NCI-H510A (cell line): ENCODE measurements at places on chromosomes 1 and 21.

DNA sequence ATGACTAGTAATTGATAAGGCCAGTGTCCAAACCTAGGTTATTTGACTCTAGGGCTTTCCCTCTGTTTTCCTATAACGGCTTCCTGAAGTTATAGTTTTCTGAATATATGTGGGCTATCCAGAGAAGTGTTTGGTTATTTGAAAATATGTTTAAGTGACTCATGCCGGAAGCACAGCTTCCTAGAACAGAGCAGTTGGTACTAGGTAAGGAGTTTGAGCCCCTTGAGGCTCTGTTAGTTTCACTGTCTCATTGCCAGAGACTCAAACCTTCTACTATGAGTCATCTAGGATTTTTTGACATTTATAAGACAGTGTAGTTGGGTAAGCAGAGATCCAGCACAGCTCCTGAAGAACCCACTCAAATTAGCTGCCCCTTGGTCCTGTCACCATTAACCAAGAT is 27.1 kb upstream of the LEPR start:
- no peak for DNase-seq

- DNase-seq = no peak
Observed at GRCh38 chr1:237961754-237962153, 71.0 kb upstream of the ZP4 start.

GRCh38 chr21:46414965-46415275 is 43.8 kb upstream of the DIP2A start:
- DNase-seq = no peak

DNA sequence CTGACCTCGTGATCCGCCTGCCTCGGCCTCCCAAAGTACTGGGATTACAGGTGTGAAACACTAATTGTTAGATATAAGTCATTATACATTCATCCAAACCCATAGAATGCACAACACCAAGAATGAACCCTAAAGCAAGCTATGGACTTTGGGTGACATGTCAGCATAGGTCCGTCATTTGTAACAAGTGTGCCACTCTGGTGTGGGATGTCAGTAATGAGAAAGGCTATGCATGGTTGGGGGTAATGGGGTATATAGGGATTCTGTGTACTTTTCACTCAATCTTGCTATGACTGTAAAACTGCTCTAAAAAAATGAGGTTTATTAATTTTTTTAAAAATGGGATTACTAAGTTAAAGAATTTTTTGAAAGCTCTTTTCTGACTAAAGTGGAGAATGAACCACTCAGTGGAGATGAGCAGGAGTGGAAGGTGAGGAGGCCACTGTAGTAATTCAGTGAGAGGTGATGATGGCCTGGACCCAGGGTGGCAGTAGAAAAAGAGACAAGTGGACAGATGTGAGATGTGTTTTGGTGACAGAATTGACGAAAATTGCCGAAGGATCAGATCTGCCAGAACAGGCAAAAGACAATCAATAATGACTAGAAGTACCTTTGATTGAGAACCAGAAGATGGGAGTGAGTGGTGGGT is 21.3 kb upstream of the S1PR1 start:
- DNase-seq = no peak

GRCh38 chr1:154154534-154155191 is at the start of gene NUP210L:
Gene NUP210L (minus strand): TSS chr1:154155073.
- DNase-seq = peak; percentile 62

DNA sequence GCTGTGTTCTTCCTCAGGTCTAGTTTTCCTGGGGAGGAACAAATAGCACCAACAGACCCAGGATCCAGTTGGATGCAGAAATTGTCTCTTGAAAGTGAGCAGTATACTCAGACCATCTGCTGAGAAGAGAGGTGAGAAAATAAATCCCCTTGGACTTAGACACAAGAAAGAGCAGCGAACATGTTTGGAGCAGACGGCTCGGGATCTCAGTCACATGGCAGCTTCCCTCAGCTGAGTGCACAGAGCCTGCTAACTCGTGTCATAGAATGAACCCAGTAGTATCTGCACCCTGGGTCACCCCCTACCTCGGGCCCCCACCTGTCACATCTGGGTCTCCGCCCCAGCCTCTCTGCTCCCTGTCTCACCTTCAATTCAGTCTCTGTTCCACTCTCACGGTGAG is 115.6 kb downstream of the CCDC185 start:
- no peak for DNase-seq
